Fibroblast of skin of abdomen (primary cell): ENCODE measurements at places on chromosomes 3 and 15.

- no peak for DNase-seq
These were observed 57.3 kb upstream of the PLXNA1 start for GRCh38 chr3:126925411-126926171.

GRCh38 chr3:66456711-66457173, 44.1 kb downstream of the LRIG1 start:
- DNase-seq: no peak

DNA sequence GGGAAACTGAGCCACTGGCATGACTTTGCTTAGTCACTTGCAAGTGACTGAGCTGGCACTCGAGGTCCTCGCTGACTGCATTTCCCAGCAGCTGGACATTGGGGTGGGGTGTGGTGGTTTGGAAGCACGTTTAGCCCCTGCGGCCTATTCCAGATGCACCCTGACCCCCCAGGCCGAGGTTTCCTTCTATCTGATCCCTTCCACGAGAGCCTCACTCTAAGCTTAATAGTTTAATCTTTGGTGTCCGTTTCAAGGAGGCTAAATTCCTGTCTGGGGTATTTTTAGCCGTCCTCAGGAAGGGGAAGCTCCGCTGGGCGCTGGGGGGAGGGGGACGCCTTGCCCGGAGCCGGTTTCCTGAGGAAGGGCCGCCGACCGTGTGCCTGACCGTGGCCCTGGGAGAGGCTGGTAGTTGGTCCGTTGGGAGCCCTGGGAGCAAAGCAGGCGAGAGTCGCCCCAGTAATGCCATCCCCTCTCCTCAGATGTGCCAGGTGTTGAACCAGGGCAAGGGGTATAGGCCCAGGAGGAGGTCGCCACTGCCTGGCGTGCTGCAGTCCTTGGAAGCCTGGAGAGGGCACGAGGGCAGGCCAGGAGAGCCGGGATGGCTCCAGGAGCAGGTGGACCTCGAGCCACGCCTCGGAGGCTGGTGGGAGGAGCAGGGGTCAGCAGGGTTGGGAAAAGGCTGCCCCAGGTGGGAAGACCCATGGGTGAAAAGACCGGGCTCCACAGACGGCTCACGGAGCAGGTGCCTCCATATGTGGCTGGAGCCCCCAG, 37.2 kb downstream of the IDH2 start:
- DNase-seq: no peak

GRCh38 chr3:18208091-18208490, 217.0 kb downstream of the SATB1 start:
- DNase-seq: no peak

DNA sequence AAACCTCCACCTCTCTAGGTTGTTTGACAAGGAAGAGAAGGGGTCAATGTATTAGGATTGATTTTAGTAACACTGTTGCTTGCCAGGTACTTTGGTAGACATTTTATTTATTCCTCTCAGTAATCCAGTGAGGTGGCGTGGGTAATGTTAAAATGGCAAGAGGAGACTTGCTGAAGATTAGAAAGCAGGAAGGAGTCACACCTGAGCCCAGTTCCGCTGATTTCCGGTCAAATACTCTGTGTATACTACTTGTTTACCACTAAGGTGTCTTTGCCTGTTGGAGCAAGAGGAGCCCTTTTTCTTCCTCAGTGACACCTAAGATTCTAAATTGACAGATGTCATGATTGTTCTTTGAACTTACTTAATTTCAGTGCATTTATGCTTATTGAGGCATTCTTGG, 1.7 kb downstream of the OXNAD1 start:
- DNase-seq: no peak

DNA sequence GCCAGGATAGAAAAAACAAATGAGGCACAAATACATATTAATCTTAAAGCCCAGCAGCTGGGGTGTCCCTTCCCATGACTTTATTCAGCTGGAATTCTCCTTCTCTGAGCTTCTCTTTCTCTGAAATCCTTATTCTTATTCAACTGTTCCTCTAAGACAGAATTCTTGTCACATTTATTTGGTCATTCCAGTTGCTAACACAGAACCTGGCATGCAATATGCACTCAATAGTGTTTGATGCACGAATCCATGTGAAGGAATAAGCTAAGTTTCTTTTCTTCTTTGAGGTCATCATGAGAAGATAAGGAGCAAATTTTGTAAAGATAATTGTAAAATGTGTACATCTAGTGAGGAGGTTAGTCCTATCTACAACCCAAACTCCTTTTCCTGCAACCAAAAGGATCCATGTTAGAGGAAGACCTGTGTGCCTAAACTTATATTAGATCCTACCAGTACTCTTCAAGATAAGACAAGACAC, 154.2 kb upstream of the KCNMB2 start:
- DNase-seq: peak; percentile 37

GRCh38 chr3:143794793-143795462, 53.3 kb downstream of the SLC9A9 start:
- no peak for DNase-seq

DNA sequence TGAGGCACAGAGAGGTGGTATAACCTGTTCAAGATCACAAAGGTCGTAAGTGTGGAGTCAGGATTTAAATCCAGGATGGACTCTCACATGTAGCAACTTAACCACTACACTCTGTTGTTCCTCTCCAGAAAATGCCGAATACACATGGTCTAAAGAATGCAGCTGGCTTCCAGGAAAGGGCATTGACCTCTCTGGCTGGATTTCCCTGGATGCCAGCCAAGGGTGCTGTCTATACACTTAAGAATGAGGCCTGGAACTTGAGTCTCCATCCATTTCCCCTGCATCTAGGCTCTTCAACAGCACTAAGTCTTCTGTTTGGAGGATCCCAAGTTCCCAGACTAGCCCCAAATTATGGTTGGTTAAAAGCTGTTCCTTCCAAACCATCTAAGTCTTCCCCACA, 60.5 kb downstream of the CERS3 start:
- DNase-seq: peak; percentile 14
